ENCODE measurements at places on chromosomes 3 and 15.

DNA sequence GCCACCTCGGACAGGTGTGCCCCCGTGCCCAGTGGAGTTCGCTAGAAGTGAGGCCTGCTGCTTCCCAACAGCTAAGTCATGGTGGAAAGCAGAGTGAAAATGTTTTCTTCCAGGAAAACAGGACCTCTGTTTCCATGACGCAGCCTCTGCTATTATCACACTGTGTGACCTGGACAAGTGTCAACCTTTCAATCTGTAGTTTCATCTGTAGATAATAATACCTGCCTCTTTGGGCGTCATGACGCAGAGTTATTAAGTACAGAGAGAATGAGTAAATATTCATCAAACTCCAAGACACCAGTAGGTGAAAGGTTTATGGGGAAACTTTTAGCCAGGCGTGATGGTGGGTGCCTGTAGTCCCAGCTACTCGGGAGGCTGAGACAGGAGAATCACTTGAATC, 62.3 kb downstream of the TMEM44 start:
- no peak for DNase-seq

- no peak for DNase-seq
These were observed 33.5 kb upstream of the CSPG5 start for GRCh38 chr3:47612178-47612577.

DNA sequence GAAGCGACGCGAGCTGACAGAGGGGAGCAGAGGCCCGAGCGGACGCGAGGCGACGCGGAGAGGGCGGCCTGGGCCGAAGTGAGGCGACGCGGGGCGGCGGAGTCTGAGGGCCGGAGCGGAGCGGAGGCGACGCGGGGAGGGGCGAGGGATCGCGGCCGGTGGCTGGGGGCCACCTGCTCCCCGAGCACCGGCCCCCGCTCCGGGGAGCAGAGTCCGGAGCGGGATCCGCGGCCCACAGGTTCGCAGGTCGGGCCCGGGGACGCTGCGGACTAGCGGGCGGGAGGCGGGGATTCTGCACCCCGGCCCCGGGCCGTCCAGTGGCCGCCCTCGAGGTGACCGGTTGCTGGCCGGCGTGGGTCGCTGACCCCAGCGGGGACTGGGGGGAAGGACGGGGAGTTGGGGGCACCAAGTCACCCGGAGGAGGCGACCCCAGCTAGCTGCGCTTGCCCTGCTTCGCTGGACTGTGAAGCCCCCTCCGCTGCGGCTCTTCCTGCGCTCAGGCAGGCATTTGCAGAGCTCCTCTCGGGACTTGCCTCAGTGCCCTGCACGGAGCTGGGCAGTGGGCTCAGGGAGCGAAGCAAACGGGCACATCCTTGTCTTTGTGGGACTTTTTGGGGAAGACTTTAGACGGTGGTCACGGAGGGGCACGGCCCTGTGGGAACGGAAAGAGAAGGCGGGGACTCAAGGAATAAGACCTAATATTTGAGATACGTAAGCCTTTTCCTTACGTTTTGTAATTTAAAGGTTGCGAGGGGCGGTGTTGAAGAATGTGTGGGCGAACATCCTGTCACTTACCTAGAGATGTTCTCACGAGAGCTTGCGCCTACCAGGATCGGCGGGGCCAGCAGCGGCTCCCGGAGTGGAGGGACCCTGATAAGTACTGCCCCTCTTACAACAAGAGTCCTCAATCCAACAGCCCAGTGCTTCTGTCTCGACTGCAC, 566 bp downstream of the HMCES start:
- DNase-seq = peak; percentile 73

- DNase-seq = no peak
These were observed 75.4 kb downstream of the PPM1L start for GRCh38 chr3:160831401-160831800.

- peak; percentile 41 for DNase-seq
These were observed 523 bp downstream of the HDAC11 start for GRCh38 chr3:13480340-13481318.
